Astrocyte of the cerebellum (primary cell): ENCODE measurements at places on chromosomes 7 and 10.

DNA sequence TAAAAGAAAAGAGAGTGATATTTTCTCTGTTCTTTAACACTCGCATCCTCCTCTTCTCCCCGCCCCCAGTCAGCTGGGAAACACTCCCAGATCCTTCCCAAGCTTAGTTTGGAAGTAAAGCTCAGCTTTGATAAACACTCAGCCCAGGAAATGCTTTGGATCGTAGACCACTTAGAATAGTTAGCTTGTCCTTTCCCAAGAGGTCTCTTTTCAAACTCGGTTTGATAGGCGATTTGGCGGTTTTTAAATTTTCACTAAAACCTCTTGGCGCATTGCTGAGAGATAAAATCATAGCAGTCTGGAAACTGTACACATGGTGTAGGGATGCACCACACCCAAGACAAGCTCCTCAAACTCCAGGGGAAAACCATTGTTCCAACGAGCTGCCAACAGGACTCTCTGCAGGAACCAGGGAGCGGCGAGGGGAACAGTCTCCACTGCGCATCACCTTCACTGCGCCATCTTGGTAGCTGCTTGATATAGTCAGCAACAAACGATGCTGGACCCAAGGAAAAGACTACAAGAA, 22.3 kb downstream of the SMURF1 start:
- no peak for DNase-seq

GRCh38 chr10:61642676-61643075, 20.1 kb upstream of the CABCOCO1 start:
- DNase-seq = peak; percentile 88

DNA sequence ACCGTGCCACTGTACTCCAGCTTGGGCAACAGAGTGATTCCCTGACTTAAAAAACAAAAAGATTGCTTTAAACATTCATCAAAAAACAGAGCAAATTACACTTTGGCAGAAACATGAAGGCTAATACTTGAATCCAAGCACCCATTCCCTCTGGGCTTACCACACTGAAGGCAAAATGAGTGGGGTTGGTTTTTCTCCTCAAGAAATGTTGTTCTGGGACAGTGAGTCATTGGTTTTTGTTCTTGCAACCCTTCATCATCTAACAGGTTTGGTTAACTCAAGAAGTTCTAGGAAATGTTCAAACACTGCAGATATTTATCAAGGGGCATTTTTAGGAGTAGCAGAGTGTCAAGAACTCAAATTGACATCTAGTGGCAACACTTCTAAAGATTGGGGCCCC, 60.5 kb downstream of the KIAA1217 start:
- no peak for DNase-seq

DNA sequence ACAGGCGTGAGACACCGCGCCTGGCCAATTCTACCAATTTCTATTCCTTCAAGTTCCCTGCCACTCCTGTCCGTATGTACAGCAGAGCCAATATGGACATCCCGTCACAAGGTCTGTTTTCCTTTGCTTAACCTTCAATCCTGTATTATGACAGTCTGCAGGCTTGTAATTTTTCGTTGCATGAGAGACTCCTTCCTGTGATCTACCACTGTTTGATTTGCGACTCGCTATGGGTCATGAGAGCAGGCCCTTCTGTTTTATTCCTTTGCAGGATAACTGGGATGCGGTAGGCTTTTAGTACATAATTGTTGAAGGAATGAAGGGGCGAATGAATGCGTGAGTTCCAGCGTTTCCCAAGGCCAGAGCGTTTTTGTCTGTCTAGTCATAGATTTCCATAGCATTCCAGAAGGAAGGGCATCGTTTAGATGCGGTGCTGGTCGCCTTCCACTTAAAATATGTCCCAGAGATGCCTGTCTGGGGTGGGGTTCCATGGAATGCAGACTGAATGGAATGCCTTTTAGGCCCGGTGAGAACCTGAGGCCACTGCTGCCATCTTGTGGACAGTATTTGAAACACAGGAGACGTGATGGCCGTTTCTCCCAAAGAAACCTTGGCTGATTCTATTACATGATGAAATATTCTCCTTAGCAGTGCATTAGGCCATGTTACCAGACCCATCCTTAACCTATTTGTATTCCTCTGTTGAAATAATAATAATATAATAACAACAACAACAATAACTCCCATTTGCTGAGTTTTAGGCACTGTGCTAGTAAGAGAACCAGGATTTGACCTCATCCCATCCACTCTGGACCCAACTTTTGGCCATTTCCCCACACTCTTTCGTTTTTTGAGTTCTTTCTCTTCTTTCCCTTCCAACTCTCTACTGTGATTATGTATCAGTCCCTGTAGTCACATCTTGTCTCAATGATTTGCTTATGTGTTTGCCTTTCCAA, 193.2 kb downstream of the MYOF start:
- peak; percentile 80 for DNase-seq

DNA sequence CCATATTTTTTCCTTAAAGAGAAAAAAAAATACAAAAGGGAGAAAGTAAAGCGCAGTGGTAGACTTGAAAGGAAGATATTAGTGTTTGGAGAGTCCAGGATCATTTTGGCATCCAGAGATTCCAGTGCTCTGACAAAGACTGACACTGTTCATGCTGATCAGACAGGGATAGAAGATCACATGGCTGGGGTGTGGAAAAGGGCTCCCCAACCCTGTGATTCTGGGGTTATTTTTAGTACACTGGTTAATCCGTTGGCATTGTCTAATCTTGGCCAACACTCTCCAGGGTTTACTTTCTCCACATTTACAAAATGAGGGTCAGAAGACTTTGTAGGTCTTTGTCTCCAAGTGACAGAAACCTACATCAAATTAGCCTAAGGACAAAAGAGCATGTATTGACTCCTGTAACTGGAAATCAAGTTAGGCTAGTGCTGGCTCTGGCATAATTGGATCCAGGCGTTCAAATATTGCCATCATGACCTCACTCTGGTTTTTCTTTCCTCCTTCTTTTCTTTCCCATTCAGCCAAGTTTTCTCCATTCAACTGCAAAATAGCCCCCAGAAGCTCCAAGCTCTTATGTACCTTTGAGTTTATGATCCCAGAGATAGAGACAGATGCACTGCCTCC, 181.6 kb downstream of the PHTF2 start:
- no peak for DNase-seq

DNA sequence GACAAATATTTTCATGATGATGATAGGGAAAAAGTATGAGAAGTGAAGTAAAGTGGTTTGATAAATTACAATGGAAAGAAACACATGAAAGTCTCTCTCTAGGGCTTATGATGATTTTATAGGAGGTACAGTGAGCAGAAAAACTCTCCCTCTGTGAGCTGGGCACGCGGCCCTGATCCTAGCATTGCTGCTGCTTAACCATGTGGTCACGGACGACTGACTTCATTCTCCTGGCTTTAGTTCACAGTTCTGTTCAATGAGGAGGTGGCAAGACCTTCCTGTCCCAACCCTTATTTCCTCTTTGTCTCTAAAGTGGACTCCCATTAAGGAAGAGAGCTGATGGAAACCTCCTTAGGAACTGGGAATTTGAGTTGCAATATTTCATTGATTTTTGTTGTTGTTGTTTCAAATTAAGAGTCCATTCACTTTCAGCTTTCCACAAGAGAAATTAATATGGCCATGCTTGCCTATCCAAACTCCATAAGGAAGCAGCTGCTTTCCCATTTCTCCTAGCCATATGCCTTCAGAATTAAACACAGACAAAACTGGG, 8.2 kb upstream of the PON3 start:
- peak; percentile 53 for DNase-seq
